T-helper 9 cell (primary cell): ENCODE measurements at places on chromosomes 4 and X.

DNA sequence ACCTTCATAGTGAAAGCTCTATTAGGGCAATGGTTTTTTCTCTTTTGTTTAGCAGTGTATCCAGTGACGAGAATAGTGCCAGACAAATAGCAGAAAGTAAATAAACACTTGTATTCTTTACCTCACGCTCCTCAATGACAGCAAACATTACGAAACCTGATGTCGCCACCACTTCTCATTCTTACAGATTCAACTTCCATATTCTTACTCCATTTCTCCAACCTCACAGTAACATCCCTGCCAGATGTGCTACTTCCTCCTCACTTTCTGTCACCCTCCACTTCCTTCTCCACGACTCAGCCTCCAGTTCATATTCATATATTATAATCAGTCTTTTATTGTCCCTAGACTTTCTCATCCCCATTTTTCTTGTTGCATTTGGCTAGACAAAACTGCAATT, 1956.2 kb upstream of the AGA start:
- DNase-seq = no peak

GRCh38 chr4:153151535-153152455, 52.4 kb upstream of the TRIM2 start:
- peak; percentile 50 for DNase-seq

DNA sequence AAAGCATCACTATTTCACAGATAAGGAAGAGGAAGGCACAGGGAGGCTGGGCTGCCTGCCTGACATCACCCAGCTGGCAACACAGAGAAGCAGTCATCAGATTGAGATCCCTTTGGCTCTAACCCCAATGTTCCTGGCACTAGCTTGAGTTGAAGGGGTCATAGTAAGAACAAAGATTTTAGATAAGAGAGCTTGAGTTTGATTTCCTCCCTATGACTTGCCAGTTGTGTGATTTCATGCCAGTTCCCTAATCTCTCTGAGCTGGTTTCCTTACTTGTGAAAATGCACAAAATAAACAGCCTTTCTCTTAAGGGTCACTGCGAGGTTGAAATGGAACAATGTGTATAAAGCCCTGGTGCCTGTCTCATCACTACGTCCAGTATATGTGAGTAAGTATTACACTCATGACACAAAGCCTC, 475.4 kb upstream of the HS3ST1 start:
- DNase-seq = no peak

DNA sequence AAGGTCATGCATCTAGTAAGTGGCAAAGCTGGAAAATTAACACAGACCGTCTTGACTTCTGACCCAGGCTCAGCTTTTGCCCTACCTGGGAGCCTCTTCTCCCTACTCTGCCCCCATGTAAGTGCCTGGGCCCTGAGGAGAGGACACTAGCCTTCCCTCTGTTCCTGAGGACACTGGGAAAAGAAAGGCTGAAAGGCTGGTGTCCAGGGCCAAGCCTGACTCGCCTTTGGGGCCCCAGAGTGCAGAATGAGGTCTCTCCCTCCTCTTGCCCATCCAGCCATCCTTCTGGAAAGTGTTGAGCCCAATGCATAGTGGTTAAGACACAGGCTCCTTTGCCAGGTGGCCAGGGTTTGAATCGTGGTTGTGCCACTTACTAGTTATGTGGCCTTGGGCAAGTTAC, 91.5 kb downstream of the PJA1 start:
- no peak for DNase-seq

GRCh38 chr4:149754526-149754925, 61.1 kb downstream of the IQCM start:
- no peak for DNase-seq

- DNase-seq = peak; percentile 28
Observed at GRCh38 chr4:155442267-155443105, 65.7 kb upstream of the MAP9 start.

- DNase-seq = no peak
Observed at GRCh38 chr4:55547466-55547770, 709 bp upstream of the CLOCK start.

- no peak for DNase-seq
Observed at GRCh38 chr4:185853841-185854240, 41.8 kb upstream of the SORBS2 start.

DNA sequence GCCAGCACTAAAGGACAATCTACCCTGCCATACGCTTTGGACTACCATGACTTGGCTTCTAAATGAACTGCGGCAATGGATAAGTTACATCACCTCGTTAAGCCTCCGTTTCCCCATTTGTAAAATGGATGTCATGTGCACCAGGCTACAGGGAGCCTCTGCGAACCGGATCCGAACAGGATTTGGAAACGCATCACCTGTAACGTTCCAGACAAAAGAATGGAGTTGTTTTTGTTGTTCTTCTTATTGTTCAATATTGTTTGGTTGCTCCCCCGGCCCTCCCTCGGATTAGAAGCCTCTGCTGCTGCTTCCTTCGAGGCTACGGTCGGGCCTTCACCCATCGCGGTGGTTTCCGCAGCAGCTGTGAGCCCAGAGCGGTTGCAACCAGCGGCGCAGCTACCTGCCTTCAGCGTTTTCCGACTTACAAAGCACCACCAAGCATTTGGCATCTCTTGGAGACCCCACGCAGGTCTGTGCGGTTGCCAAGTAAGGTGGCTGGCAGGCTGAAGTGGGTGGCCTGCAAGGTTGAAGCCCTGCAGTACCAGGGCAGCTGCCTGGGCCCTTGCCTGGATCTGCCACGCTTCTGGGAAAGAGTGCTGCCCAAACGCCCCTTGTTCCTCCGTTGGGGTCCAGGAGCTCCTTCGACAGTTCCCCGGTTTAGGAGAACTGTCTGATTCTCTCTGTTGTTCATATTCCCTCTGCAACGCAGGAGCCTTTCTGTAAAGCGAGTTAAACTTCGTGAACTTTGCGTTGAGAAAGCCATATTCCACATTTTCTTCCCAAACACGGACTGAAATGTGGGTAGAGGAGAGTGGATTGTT, 7.1 kb downstream of the NKX3-2 start:
- no peak for DNase-seq

- DNase-seq = no peak
Observed at GRCh38 chr4:188596021-188596420, 456.8 kb downstream of the TRIML1 start.

DNA sequence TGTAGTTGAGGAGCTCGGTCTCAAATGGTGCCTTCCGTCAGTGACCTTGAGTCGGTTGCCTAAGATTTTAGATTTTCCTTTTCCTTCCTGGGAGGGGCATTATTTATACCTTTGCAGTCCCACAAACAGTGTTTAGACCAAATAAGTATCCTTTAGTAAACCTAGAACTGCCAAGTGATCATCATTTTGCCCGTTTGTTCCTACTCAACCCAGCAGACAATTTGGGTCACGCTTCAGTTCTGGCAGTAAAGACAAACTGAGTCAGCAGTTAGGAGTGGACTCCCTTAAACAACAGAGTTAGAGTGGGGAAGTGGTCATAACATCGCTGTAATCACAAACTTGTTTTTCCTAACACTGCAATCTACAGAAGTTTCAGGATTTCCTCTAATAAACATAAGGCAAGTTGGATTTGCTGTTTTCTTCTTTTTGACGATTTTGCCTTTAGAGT, 777 bp upstream of the WDFY3 start:
- no peak for DNase-seq

DNA sequence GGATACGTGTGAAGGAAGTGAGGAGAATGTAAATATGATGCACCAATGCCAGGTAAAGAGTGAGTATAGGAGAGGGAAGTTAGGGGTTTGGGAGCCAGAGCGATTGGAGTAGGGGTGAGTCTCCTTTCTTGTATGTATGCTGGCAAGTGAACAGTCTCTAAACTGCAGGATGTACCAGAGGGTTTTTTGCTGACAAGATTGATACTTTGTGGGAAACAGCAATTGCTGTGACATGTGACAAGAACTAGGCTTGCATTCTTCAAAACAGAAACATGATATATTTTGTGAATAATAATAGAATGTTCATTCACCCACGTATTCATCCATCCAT, 706 bp downstream of the CHIC1 start:
- no peak for DNase-seq

GRCh38 chr4:113483131-113483530, 278.4 kb downstream of the CAMK2D start:
- DNase-seq = no peak

- DNase-seq = no peak
Observed at GRCh38 chr4:140617499-140618248, 48.9 kb upstream of the UCP1 start.

DNA sequence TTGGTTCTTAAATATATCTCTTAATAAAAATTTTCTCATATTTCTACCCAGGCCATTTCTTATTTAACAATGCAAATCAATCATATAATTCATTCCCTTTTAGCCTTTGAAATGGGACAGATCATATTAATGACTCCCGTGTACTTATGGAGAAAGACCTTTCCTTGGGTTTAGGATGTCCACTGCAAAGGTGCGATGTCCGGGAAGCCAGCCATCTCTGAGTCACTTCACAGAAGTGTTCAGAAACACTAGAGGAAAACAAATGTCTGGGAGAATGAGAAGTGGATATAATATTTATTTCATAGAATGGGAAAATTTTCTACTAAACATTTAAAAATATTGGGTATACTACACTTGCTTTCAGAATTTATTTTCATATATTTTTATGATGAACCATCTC, 15.3 kb downstream of the INTU start:
- DNase-seq = no peak

GRCh38 chr4:174320494-174321199, 36.9 kb downstream of the CEP44 start:
- no peak for DNase-seq

- no peak for DNase-seq
Observed at GRCh38 chr4:185862340-185862739, 50.3 kb upstream of the SORBS2 start.

GRCh38 chr4:55258152-55258865, 87.7 kb upstream of the SRD5A3 start:
- DNase-seq = no peak

GRCh38 chr4:47519239-47519883, 34.3 kb downstream of the ATP10D start:
- DNase-seq = no peak

DNA sequence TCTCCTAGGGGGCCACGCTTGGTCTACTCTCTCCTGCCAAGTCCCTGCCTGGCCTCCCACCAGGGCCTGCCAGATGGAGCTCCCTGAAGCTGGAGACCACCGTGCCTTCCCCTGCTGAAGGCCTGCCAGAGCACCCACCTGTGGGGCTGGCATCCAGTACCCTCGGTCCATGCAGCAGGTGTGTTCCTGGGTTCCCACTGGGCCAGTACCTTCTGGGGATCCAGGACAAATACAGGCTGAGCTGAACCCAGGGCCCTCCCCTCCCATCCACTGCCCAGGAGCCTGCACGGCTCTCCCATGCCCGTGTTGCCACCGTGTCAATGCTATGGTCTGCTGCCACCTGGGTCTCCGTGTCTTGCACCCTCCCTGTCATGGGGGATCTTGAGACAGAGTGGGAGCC, 68.8 kb downstream of the ABLIM2 start:
- no peak for DNase-seq

GRCh38 chrX:66015152-66015831, 24.6 kb downstream of the VSIG4 start:
- no peak for DNase-seq

GRCh38 chr4:14091966-14092365, 464.4 kb upstream of the BOD1L1 start:
- no peak for DNase-seq

GRCh38 chrX:109347632-109348031, 134.3 kb downstream of the GUCY2F start:
- DNase-seq = no peak

DNA sequence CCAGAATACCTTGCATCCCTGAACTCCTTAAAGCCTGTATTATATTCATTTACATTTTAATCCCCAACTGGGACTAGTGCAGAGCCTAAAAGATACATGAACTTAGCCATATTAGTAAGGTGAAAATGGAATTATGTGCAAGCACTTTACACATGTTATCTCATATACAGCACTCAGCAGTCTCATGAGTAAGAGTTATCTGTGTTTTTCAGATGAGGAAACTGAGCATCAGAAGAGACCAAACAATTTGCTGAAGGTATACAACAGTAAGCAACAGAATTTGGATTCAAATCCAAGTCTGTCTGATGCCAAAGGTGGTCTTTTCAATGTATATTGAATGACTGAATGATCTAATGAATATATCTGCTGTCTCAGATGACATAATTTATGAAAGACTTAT, 12.3 kb downstream of the ATP7A start:
- DNase-seq = no peak

GRCh38 chrX:68978255-68978654, 149.4 kb downstream of the EFNB1 start:
- DNase-seq = no peak

DNA sequence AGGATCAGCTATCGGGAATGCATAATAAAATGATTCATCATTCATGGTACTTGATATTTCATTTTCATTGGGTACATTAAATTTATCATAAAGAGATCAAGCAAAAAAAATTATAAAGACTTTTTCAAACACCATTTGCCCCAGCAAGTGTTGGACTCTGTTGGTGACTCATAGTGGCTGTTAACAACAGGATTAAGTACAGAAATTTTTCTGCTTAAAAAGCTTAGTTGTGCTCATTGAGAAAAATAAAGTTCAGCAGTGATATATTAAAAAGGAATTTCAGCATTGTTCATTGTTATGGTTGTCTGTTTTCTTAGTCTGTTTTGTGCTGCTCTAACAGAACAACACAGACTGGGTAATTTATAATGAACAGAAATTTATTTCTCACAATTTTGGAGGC, 86.2 kb upstream of the PCDH10 start:
- no peak for DNase-seq

DNA sequence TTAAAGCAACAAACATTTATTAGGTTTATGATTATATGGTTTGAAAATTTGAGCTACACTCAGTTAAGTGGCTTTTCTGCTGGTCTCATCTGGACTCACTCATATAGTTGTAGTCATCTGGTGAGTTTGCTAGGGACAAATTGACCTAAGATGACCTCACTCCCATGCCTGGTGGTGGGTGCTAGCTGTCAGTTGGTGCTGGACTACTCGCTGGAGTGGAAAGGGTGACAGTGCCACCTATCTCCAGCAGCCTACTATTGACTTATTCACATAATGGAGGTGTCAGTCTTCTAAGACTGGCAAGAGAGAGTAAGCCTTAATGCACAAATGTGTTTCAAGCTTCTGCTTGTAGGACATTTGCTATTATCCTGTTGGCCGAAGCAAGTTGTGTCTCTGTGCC, 88.2 kb downstream of the TASL start:
- DNase-seq = no peak

- no peak for DNase-seq
Observed at GRCh38 chr4:42398171-42398870, 1.0 kb downstream of the SHISA3 start.
